CD4-positive, alpha-beta T cell treated with Interleukin-17A for 4 hours (primary cell): ENCODE measurements at places on chromosomes 16 and 17.

DNA sequence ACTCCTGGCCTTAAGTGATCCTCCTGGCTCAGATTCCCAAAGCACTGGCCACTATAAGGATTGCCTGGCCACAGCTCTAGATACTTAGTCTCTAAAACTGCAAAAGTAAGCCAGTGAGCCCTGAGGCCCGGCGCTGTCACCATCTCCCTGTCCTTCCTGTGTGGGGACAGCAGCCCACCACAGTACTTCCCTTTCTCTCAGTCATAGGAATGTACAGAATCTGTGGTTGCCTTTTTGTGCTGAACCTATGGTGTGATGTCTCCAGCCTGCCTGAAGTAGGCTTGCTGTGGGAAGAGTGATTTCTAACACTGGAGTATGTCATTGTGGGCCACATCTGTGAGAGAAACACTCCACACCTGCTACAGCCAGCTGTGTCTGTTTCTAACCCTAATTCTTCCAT is 24.7 kb downstream of the NTAN1 start:
- no peak for DNase-seq

- peak; percentile 50 for DNase-seq
Measured at GRCh38 chr16:88769617-88770460, 15.2 kb downstream of the PIEZO1 start.

GRCh38 chr16:65947951-65948350 is 418.5 kb upstream of the CDH5 start:
- DNase-seq: no peak

GRCh38 chr17:46766493-46767491 is 51.7 kb downstream of the WNT3 start:
- no peak for DNase-seq

- DNase-seq: no peak
Measured at GRCh38 chr16:14097182-14097959, 26.3 kb downstream of the MRTFB start.

DNA sequence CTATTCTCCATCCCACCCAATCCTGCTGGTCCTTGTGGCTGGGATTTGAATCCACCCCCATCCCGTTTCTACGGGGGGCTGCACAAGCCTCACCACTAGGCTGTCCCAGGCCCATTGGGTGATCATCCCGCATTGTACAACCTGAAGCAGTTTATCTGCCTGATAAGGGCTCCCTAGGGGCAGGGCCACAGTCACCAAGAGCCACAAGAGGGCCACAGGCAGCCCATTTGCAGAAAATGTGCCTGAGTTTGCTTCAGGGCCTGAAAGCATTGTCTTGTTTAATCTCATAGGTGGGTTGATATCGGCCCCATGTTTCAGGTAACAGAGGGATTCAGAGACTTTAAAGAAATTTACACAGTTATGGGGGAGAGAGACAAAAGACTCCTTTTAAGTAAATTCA is 245.0 kb downstream of the CPPED1 start:
- no peak for DNase-seq

DNA sequence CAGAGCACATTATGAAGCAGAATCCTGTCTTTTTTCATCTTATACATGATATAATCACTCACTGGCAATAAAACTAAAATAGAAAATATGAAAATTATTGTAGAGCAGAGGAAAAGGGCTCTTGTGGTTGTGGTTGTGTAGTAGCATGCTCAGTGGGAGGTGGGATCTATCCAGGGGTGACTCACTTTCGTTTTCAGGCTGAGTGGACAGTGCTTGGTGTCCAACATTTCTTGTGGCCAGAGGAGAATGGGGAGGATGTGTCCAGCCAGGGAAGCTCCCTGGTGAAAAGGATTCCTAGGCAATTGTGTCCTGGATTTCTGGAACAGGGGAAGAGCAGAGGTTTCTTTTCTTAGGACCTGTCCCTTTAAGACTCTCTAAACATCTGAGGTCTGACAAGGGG is 31.9 kb upstream of the CPHXL start:
- DNase-seq: no peak

- no peak for DNase-seq
Measured at GRCh38 chr16:27189335-27189972, 13.9 kb upstream of the KDM8 start.

DNA sequence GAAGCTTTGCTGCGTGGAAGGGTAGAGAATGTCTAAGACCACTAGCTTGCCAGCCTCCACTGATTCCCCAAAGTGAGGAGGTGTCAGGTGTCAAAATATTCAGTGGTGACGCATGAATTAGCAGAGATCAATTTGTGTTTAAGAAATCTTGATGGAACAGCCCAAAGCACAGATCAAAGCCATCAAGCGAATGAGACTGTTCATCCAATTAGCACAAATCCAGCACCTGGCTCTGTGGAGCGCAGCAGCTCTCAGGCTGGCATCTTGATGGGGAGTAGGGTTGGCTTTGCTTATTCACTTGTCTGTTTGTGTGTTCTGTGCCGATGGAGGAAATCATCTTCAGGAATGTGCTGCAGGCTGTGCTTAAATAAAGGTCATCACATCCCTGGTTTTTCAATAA is 456.8 kb upstream of the CCL2 start:
- DNase-seq: no peak

DNA sequence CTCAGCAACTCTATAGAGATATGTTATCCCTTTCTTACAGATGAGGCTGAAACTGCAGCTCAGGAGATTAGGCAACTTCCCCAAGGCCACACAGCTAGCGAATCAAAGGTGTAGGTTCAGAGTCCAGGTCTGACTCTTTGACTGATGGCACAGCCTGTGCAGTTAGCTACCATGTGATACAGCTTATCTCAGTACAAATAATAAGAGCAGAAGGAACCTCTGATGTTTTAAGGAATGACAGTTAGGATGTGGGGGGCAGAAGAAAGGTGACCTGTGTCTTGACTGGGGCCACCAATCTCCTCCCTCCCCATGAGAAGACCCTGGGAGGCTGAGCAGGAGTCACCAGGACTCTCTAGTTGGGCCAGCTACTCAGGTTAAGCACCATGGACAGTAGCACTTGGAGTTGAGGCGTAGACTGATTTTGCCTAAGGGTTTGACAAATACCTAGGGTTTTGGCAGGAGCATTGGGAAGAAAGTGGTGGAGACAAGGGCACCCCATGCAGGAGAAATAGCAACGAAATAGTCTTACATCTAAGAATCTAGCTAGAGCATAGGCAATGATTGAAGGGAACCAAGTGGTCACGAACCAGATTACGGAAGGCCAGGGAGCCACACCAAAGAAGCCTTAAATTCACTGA is 22.8 kb upstream of the ACSM2B start:
- no peak for DNase-seq

GRCh38 chr16:23874613-23875294 is 39.0 kb downstream of the PRKCB start:
- DNase-seq: no peak

GRCh38 chr17:12769981-12770380 is 19.3 kb upstream of the ARHGAP44 start:
- no peak for DNase-seq

- no peak for DNase-seq
Measured at GRCh38 chr16:69201291-69201690, 14.3 kb downstream of the SNTB2 start.

DNA sequence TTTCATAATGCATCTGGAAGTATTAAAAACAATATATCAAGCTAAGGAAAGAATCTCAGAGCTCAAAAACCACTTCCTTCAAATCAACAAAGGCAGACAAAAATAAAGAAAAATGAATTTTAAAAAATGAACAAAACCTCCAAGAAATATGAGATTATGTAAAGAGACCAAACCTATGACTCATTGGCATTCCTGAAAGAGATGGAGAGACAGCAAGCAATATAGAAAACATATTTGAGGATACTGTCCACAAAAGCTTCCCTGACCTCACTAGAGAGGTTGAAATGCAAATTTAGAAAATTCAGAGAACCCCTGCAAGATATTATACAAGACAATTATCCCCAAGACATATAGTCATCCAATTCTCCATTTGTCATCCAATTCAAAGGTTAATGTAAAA is 311.3 kb upstream of the SOX9 start:
- DNase-seq: no peak

GRCh38 chr17:21300601-21301571 is 16.4 kb downstream of the MAP2K3 start:
- no peak for DNase-seq

GRCh38 chr17:13978478-13978877 is 90.8 kb upstream of the COX10 start:
- DNase-seq: no peak

- no peak for DNase-seq
Measured at GRCh38 chr16:64397945-64398508, 723.8 kb downstream of the CDH11 start.

- DNase-seq: no peak
Measured at GRCh38 chr17:13362341-13363122, 239.2 kb downstream of the HS3ST3A1 start.

- no peak for DNase-seq
Measured at GRCh38 chr17:28471531-28472342, 1.7 kb upstream of the SLC13A2 start.

DNA sequence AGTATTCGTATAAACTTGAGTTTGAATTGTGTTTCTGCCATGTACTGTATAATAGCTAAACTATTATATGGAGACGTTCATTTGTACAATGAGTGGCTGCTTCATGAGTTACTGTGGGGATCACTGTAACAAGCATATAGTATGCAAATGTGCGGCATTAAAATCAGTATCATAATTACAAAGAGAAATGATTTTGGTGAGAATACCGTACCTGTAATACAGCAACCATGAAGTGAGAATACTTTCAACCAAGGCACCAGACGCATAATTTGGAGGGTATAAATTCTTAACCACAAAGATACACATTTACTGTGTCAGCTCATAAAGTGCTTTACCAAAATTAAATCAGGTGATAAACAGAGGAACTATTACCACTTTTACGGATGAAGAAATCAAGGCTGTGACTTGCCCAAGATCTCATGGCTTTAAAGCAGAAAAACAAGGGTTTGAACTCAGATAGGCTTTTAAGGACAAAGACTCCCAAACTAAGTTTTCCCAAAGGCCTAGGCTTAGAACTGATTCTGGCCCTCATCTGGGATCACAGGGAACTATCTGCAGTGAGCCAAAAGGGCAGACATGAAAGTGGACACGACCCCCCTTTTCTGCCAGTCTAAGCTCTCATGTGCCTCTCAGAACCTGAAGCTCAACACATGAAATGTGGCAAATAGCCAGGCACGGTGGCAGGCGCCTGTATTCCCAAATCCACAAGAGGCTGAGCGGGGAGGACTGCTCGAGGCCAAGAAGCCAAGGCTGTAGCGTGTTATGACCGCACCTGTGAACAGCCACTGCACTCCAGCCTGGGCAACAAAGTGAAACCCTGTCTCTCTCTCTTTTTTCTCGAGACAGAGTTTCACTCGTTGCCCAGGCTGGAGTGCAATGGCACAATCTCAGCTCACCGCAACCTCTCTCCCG is 6.4 kb downstream of the RPS15A start:
- DNase-seq: no peak

GRCh38 chr16:15642557-15643047 is 352 bp downstream of the MARF1 start:
- peak; percentile 85 for DNase-seq

GRCh38 chr17:42708588-42708987 is 26.3 kb downstream of the CNTNAP1 start:
- DNase-seq: no peak

DNA sequence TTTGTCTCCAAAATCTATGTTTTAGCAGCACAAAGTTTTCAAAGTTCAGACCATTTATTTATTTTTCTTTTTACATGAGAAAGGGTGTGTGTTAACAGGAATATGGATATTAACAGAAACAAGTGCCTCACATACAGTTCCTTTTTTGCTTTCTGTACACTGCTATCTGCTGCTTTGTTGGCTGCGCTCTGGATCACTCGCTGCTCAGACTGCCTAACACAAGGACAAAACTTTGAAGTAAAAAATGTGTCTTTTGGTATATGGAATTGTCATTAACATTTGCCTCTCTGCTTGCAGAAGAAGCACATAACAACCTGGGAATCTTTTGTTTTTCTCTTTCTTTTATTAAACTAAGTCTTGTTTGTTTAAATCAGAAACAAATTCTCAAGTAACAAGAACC is 262.8 kb downstream of the ZFHX3 start:
- DNase-seq: no peak

GRCh38 chr16:3192476-3193019 is 4.5 kb downstream of the OR1F1 start:
- no peak for DNase-seq

- DNase-seq: no peak
Measured at GRCh38 chr17:79938336-79939093, 97.2 kb downstream of the TBC1D16 start.

DNA sequence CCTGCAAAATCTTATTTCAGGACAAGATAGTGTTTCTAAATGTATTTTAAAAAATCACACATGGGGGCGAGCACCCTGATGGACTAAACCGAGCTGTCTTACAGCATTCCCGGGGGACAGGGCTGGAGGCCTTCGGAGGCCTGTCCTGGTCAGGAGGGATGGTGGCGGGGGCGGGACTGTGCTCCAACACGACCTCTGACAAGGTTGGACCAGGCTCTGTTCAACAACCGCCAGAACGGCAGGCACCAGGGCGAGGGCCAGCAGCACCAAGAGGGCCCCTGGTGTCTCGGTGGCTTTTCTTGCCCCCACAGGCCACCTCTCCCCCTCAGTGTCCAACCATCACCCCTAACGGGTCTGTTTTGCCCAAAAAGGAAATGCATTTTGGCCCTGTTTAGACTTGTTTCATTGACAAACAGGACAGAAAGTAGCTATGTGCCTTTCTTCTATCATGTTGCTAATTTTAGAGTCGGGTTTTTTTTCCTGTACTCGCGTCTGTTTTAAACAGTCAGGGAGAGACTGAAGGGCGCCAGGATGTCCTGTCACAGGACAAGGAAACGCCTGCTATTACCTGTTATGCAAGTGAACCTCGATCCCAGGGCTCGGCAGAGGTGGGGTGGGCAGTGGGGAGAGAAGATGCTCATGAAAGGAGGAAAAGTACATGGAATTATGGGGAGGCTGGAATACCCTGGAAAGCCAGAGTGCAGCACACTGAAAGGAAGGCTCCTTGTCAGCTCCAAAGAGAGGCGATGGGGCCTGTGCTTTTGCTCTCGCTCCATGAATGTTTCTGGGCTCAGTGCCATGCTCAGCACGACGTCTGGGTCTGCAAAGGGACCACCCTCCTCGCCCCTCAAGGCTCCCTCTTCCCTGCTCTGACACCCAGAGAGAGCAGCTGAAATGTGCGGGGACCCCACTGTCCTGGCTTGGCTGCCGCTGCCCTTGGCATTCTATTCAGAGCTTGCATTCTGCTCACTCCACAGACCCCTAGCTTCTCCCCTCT is 11.9 kb downstream of the TMEM204 start:
- no peak for DNase-seq

DNA sequence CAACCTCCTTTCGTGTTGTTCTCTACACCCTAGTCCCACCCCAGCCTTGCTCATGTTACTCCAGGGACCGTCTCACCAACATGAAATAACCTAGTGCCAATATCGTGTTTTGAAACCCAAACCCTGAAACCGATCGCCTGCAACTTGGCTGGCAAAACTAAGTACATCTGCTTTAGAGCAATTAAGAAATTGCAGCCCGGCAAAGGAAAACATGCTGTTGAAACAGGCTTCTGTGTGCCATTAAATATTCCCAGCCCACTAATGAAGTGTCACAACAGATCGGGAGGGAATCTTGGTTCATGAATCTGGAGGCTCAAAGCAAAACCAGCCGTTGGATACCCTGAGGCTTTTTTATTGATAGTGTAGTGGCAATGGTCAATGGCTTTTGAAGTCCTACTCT is 48.3 kb upstream of the GPR139 start:
- no peak for DNase-seq
